Vagina (tissue), 2 donors: ENCODE measurements at places on chromosomes 6 and 20.

- no peak for DNase-seq
Measured at GRCh38 chr6:15017261-15017660, 228.6 kb upstream of the JARID2 start.

DNA sequence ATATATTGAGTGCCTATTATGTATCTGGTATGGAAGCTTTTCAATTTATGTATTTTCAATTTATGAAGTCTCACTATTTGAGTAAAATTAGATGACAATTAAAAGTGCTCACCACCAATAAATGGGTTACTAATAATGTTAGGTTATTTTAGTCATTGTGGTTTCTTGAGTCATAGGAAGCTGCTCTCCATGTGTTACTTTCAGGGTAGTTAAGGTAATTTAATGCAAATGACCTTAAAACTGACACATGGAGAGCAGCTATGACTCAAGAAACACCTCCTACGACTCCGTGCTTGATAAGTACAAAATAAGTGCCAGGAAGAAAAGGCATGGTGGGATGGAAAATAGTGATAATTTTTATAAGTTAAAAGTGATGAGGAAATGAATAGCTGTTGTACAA lies 16.5 kb upstream of the TINAG start:
- no peak for DNase-seq

DNA sequence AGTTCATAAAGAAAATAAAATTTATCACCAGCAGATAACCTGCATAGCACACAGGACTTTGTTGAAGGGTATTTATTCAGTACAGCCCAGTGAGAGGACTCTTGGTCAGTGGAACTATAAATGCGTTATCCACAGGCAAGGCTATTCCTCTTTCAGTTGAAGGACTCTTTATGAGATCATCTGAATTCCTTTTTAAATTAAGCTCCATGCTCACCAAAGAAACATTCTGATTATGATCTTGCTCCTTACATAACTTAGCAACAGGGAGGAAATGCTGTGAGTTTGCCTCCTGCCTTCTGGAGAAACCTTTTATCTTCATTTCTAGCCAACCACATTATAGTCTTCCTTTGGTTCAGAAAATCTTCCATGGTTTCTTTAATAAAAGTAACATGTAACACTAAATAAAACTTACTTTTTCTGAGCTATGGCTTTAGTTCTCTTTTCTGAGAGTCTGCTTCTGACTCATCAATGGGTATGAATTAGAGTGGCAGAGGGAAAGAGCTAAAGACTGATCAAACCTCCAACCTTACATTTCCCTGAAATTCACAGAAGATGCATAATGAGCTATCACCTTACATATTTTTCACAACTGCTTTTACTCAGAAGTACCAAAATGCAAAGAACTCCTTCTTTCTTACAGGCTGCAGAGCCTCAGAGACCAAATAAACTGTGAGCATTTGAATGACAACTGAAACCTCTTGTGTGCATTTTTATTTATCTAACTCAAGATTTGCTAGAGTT lies 267.2 kb downstream of the ADGRG6 start:
- DNase-seq: no peak

DNA sequence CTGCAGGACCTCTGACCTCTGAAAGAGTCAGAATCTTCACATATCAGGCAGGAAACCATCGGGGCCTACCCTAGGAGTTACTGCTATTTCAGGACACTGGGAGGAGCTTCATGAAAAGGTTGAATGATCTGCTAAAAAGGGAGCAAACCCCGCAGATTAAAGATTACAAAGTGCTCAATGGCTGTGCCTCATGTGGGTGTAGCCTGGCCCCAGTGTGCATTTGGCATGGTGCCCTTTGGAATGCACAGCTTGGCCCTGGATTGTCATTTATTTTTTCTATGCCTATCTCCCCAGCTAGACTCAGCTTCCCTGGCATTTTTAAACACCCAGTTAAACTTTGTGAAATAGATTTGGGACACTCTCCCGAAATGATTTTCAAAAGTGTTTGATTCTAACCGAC lies 368.5 kb upstream of the SPTLC3 start:
- DNase-seq: no peak

DNA sequence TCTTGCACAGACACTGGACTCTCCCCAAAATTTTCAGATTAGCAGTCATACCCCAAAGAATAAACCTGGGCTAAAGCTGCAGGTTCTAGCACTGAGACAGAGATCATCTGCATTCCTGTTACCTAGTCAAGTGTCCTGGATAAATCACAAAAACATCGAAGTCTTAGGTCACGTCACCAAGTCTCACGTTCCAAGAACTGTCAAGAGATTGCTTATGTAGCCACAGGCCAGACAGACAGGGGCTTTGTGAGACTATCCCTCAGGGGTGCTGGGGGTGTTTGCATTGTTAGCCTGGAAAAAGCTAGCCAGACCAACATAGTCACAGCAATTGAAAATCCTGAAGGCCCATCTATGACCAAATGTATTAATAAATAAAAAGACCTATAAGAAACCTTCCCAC lies 243.1 kb upstream of the PREP start:
- no peak for DNase-seq

GRCh38 chr6:49514571-49515484 lies 15.1 kb downstream of the GLYATL3 start:
- no peak for DNase-seq

DNA sequence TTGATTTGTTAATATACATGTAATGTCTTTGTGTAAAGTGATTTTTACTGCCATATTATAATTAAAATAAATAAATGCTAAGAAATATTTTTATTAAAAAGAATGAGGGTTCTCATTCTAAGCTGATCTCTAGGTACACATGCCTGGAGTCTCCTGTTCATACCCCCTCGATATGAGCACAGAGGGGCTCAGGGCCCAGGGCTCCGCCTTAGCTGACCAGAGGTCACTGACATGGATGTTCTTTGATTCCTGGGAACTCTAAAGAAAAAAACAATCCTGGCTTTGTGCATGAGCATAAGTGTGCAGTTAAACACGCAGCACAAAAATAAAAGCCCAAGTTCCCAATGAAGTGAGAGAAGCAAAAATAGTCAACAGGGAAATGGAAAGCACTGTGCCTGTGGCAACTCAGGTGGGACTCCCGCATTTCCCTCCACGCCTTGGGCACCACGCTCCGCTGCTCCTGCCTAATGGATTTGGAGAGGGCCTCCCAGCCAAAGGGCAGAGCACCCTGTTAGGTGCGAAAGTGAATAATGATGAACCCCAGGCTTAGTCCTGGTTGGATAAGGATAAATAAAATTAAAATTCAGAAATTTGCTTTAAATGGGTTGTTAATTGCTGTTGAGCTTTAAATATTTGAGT lies 33.3 kb upstream of the QKI start:
- no peak for DNase-seq

- DNase-seq: no peak
Measured at GRCh38 chr6:115544765-115545671, 515.7 kb downstream of the FRK start.

DNA sequence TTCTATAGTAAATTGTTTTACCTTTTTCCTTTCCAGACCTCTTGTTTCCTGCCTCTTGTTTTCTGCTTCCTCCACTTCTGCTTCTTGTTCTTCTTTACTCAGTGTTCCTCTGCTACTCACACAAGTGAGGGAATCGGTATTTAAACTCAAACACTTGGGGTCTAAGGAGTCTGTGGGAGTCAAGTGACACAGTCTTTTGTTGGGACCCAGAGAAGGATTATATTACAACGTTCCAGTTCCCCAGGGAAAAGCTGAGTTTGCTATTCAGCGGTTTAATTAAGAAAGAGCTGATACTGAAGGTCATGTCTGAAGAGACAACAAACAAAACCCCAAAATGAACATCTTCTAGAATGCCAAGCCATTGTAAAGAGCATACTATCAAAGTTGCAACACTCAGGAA lies 107.8 kb upstream of the CITED2 start:
- DNase-seq: no peak
